ENCODE measurements at places on chromosomes 2 and 18. TPM values are rescaled to one million over a fixed set of nuclear protein-coding genes. Genes with fewer than 3 reads are reported as not detected.
A peak's percentile ranks its signal among the peaks of the same experiment; 100 is the strongest.

GRCh38 chr2:230849633-230850357, 14.9 kb upstream of the ITM2C start:
- H3K4me3 ChIP-seq, result no peak overlapping the region
- no peak overlapping the region for H3K27ac ChIP-seq
- no peaks in the 10 kb centered on the region for H3K4me1 ChIP-seq
- H3K36me3 ChIP-seq, result no peaks in the 10 kb centered on the region
- peaks cover 26% of the 10 kb centered on the region for H3K27me3 ChIP-seq
- no peak for DNase-seq

GRCh38 chr2:40034801-40035200, 255.7 kb upstream of the THUMPD2 start:
- no peaks in the 10 kb centered on the region for H3K36me3 ChIP-seq
- DNase-seq, result no peak
- H3K27me3 ChIP-seq, result peaks cover 2% of the 10 kb centered on the region
- no peak overlapping the region for H3K4me3 ChIP-seq

DNA sequence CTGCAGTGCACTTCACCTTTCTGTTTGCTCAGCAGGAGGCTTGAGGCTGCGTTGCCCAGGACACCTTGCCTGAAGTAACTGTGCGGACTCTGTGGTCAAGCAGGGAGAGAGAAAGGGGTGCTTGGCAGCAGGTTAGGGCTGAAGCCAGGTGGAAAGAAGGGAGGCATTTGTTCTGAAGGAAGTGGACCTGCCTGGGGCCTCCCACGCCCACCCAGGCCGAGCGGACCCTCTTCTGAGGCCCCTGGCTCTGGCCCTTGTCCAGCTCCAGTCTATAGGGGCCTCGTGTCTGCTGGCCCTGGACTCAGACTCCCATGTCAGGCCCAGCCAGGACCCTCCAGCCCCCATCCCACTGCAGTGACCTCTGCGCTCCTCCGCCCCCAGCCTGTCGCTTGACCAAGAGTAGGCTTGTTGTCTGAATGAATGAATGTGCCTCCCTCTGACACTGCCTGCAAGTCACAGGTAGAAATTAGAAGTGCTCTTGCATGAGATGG, 2.5 kb downstream of the SNED1 start:
- H3K36me3 ChIP-seq, result peaks cover 7% of the 10 kb centered on the region
- H3K4me1 ChIP-seq, result peaks cover 12% of the 10 kb centered on the region
- DNase-seq, result no peak
- no peak overlapping the region for H3K27ac ChIP-seq
- peaks cover 38% of the 10 kb centered on the region for H3K27me3 ChIP-seq

- H3K4me1 ChIP-seq, result peaks cover 3% of the 10 kb centered on the region
- no peaks in the 10 kb centered on the region for H3K27me3 ChIP-seq
- peaks cover 7% of the 10 kb centered on the region for H3K36me3 ChIP-seq
- H3K27ac ChIP-seq, result no peak overlapping the region
- no peak overlapping the region for H3K4me3 ChIP-seq
- DNase-seq, result no peak
Measured at GRCh38 chr18:3305933-3306332, 44.0 kb downstream of the MYL12B start.

The ABCB11 gene
- total RNA-seq, result 0.18 TPM

DNA sequence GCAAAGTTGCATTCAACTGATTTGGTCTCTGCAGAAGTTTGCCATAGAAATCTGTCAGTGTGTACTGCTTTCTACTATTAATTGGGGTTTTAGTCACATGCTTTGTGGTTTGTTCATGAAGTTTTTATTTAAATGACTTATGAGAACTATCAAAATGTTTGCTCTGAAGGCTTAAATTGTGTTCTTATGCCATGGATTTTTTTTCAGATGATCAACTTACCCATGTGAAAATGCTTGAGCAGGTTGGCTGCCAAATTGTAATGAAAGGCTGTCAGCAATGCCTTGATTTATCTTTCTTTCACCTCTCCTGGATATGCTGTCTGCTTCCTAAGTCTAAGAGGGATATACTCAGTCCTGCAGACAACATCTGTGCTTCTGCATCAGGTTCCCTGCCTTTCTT, 50.7 kb downstream of the FMNL2 start:
- no peaks in the 10 kb centered on the region for H3K27me3 ChIP-seq
- peaks cover 10% of the 10 kb centered on the region for H3K36me3 ChIP-seq
- H3K27ac ChIP-seq, result no peak overlapping the region
- no peak for DNase-seq
- H3K4me1 ChIP-seq, result peaks cover 40% of the 10 kb centered on the region

The RGPD4 gene
- total RNA-seq, result 0.23 TPM

DNA sequence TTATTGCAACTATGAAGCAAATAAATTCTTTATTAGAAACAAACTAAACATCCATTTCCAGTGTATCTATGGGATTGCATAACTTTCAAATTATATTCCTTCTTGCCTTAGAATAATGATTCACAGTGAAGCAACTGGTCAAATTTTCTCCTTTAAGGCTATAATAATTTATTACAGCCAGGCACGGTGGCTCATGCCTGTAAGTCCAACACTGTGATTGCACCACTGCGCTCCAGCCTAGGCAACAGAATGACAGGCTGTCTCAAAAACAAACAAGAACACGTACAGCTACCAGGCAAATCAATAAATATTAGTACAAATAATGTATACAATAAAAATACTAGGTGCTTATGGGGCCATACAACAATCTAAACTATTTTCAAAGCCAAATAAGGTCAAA, 1416.2 kb downstream of the LRP1B start:
- H3K4me3 ChIP-seq, result no peak overlapping the region
- H3K36me3 ChIP-seq, result no peaks in the 10 kb centered on the region

GRCh38 chr18:69840445-69840844, 107.2 kb downstream of the CD226 start:
- no peaks in the 10 kb centered on the region for H3K4me1 ChIP-seq
- H3K27ac ChIP-seq, result no peak overlapping the region
- no peak for DNase-seq

The UGT1A5 gene
- not detected for total RNA-seq

DNA sequence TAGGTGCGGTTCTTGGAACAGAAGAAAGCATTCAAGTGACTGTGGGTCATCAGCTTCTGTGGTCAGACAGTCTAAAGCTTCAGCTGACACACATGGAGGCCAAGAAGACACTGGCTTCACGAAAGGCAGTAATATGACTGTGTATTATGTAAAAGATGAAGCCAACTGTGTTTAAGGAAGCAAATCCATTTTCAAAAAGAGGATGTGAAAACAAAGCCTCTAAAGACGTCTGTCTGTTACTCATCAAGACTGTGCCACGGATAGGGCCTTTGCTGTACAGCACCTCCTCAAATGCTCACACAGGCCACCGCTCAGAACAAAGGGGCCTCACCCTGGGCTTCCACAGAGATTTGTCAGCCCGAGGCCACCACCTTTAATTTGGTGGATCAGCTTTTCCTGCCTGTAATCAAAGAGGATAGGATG, 21.1 kb upstream of the TMEM163 start:
- H3K36me3 ChIP-seq, result no peaks in the 10 kb centered on the region
- no peaks in the 10 kb centered on the region for H3K4me1 ChIP-seq
- peaks cover 5% of the 10 kb centered on the region for H3K27me3 ChIP-seq
- no peak overlapping the region for H3K4me3 ChIP-seq

The CPS1 gene
- total RNA-seq, result 7.5 TPM

The PARD3B gene
- 20.4 TPM for total RNA-seq

DNA sequence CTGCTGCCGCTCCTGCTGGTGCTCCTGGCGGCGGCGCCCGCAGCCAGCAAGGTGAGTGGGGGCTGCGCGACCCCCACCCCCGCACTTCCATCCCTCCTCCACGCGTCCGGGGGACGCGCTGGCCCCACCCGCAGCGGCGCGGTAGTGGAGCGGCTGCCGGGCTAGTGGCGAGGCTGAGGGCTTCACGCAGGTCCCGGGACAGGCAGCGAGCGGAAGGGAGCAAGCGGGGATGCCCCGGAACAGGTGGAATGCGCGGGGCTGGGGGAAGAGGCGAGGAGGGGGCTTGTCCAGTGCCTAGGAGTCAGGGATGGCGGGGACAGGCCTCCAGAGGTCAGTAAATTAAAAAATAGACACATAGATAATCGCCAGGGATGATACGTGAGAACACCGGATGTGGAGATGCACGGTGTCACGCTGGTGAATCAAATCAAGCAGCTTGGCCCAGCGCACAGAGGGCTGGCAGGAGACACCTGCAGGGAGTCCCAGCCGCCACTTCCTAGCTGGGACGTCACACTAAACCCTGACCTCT, 403 bp downstream of the COL4A3 start:
- H3K36me3 ChIP-seq, result peaks cover 1% of the 10 kb centered on the region
- peak; percentile 23 for DNase-seq
- peaks cover 9% of the 10 kb centered on the region for H3K4me1 ChIP-seq

GRCh38 chr18:48203961-48204666, 205.1 kb downstream of the ZBTB7C start:
- no peak overlapping the region for H3K4me3 ChIP-seq
- H3K4me1 ChIP-seq, result peaks cover 3% of the 10 kb centered on the region
- no peak overlapping the region for H3K27ac ChIP-seq
- no peaks in the 10 kb centered on the region for H3K36me3 ChIP-seq

The KCNE4 gene
- total RNA-seq, result 9.2 TPM

- no peak overlapping the region for H3K4me3 ChIP-seq
- peaks cover 3% of the 10 kb centered on the region for H3K27me3 ChIP-seq
- H3K27ac ChIP-seq, result no peak overlapping the region
- H3K36me3 ChIP-seq, result no peaks in the 10 kb centered on the region
Measured at GRCh38 chr18:69655816-69656215, 255.1 kb downstream of the DOK6 start.

GRCh38 chr2:235560345-235560744, 66.5 kb downstream of the AGAP1 start:
- peaks cover 37% of the 10 kb centered on the region for H3K4me1 ChIP-seq
- DNase-seq, result no peak
- no peak overlapping the region for H3K27ac ChIP-seq
- H3K27me3 ChIP-seq, result peaks cover 2% of the 10 kb centered on the region
- H3K4me3 ChIP-seq, result no peak overlapping the region

- no peaks in the 10 kb centered on the region for H3K27me3 ChIP-seq
- no peaks in the 10 kb centered on the region for H3K36me3 ChIP-seq
- no peak overlapping the region for H3K4me3 ChIP-seq
- no peak overlapping the region for H3K27ac ChIP-seq
- DNase-seq, result no peak
- no peaks in the 10 kb centered on the region for H3K4me1 ChIP-seq
Measured at GRCh38 chr2:182605166-182605565, 110.9 kb upstream of the DNAJC10 start.

DNA sequence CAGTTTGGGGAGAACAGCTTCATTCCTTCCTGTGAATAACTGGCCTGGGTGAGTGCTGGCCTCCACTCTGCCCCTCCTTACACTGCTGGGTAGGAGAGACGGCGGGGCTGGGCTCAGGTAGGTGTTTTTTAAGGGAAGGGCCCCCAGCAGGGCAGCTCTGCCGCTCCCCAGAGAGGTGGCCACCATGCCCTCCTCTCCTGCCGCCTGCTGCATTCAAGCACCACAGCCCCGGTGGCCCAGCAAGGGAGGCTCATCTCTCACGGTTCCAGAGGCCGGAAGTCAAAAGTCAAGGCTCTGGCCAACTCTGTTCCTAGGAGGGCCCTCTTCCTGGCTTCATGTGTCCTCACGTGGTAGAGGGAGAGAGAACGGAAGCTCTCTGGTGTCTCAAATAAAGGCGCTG, 81.1 kb downstream of the SH3BP4 start:
- no peak for DNase-seq
- H3K4me3 ChIP-seq, result no peak overlapping the region
- no peaks in the 10 kb centered on the region for H3K27me3 ChIP-seq
- H3K4me1 ChIP-seq, result peaks cover 7% of the 10 kb centered on the region

DNA sequence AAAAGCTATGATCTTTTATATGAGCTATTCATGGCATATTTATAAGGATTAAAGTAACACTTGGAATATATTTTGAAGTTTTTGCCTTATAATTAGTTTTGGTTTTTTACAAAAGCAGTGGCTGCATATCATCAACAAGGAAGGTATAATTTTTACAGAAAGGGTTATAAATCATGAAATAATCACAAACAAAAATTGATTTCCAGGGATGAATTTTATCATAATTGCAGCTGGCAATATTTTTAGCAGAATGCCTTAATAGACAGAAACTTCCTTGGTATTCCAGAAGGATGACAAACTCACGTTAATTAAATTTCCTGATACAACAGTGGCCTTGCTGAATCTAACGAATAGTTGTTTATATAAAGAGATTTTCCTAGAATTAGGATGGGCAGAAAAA, 260.5 kb upstream of the SLC39A10 start:
- no peaks in the 10 kb centered on the region for H3K27me3 ChIP-seq
- peaks cover 14% of the 10 kb centered on the region for H3K4me1 ChIP-seq
- H3K4me3 ChIP-seq, result no peak overlapping the region
- H3K36me3 ChIP-seq, result no peaks in the 10 kb centered on the region
- H3K27ac ChIP-seq, result no peak overlapping the region
- DNase-seq, result no peak

- no peak for DNase-seq
- no peak overlapping the region for H3K27ac ChIP-seq
- peaks cover 11% of the 10 kb centered on the region for H3K27me3 ChIP-seq
- no peak overlapping the region for H3K4me3 ChIP-seq
- no peaks in the 10 kb centered on the region for H3K36me3 ChIP-seq
Measured at GRCh38 chr2:207501802-207502576, 27.8 kb upstream of the CREB1 start.

DNA sequence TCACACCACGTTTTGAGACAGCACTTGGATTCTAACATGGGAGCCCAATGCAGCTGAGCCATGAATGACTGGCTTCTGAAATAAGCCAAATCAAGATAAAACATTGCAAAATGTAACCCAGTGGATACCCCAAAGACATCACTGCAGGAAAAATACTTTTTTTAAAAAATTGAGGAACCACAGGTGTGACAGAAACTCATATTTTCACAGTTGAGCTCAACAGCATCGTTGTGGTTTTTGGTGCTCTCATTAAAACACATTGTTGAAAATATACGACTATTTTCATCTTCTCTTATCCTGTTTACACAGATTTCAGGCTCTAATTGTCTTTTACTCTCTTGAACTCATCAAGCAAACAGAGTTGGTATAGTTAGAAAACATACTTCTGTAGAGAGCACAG, 429.3 kb upstream of the VRK2 start:
- no peaks in the 10 kb centered on the region for H3K27me3 ChIP-seq
- no peak overlapping the region for H3K27ac ChIP-seq
- DNase-seq, result no peak
- H3K36me3 ChIP-seq, result no peaks in the 10 kb centered on the region
- no peak overlapping the region for H3K4me3 ChIP-seq

DNA sequence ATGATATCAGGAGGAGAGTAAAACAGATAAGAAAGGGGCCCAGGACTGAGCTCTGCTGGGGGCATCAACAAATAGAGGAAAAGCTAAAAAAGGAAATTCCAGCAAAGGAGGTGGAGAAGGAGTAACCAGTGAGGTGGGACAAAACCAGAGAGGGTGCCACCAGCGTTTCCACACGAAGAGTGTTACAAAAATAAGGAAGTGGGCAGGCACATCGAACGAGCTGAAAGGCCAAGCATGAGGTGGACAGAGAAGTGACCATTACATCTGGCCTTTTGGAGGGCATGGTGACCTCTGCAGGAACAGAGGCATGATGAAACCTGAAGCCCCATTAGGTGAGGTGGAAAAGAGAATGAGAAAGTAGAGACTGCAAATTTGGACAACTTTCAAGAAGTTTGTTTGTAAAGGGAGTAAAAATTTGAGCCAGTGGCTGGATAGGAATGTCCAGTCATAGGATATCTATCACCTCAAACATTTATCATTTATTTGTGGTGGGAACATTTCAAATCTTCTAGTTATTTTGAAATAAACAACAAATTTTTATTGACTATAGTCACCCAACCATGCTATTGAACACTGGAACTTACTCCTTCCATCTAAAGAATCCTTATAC, 18.4 kb upstream of the VIT start:
- no peaks in the 10 kb centered on the region for H3K27me3 ChIP-seq
- H3K27ac ChIP-seq, result no peak overlapping the region
- H3K4me3 ChIP-seq, result no peak overlapping the region
- H3K36me3 ChIP-seq, result peaks cover 12% of the 10 kb centered on the region

- peaks cover 5% of the 10 kb centered on the region for H3K36me3 ChIP-seq
- peak overlapping the region; percentile 19 for H3K27ac ChIP-seq
- H3K27me3 ChIP-seq, result no peaks in the 10 kb centered on the region
- DNase-seq, result peak; percentile 35
Measured at GRCh38 chr18:80200171-80200931, 47.0 kb downstream of the PARD6G start.

Measured in mesothelial cell of epicardium (in vitro differentiated cells).